SK-MEL-5 (cell line): ENCODE measurements at places on chromosomes 16 and 17.
A peak's percentile ranks its signal among the peaks of the same experiment; 100 is the strongest.

DNA sequence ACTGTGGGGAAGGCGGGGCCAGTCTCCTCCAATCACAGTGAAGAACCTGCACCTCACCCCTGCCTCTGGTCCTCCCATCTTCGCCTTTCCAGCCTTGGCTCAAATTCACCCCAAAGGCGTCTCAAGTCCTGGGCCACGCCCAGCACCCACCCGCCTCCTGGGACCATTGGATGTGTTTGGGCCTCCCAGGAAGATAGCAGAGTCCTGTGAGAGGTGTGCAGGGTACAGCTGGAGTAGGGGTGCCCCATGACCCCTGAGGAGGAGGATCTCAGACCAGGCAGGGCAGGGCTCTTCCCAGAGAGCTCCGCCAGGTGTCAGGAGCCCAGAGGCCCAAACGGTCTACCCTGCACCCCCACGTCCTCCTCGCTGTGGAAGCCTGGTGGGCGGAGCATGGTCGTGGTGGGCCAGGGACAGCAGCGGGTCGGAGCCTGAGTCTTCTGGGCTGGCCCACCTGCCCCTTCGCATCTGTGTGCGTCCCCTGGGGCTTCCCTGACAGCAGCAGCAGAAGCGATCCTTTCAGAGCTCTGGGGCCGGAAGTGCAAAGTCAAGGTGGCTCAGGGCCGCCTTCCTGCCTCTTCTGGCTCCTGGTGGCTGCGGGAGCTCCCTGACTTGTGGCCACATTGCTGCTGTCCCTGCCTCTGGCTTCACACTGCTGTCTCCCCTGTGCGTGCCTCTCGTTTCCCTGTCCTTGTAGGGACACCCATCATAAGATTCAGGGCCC, 34.9 kb upstream of the ZNF469 start:
- DNase-seq = no peak

DNA sequence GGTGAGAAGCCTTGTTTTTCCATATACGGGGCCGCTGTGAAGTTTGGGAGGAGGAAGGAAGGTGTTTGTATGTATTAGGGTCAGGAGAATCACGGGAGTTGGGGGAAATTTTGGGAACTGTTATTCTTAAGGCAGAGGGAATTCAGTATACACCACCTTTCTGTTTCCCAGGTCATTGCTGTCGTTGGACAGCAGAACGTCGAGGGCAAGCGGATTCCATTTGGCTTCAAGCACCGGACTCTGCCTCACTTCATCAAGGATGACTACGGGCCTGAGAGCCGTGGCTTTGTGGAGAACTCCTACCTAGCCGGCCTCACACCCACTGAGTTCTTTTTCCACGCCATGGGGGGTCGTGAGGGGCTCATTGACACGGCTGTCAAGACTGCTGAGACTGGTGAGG, 17.6 kb downstream of the POLR2A start:
- DNase-seq = no peak

- no peak for DNase-seq
Observed at GRCh38 chr17:78658281-78658785, 81.1 kb upstream of the DNAH17 start.

- no peak for DNase-seq
Observed at GRCh38 chr16:79677799-79678530, 77.4 kb upstream of the MAF start.

- DNase-seq = peak; percentile 40
Observed at GRCh38 chr16:23505671-23506605, 4.4 kb downstream of the GGA2 start.

DNA sequence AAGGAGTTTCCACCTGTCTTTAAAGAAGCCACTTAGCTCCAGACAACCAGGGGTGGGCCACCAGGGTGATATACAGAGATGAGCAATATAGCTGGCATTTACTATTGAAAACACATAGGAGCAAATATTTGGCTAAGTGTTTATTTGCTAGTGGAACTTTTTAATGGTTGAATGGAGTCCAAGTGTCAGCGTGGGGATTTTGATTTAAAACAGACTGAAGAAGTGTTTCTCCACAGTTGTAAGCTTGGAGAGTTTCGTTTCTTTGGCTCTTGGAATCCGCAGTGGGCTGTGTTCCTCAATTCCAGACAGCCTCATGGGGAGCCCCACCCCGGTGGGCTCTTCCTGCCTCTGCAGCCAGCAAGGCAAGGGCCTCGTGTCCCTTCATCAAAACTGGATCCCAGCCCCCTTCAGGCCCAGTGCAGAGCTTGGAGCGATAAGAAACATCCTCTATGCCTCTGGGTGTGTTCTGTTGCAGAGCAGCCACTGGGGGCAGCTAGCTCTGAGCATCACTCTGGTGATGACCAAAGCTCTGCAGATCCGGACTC, 36.1 kb downstream of the NOG start:
- peak; percentile 59 for DNase-seq

DNA sequence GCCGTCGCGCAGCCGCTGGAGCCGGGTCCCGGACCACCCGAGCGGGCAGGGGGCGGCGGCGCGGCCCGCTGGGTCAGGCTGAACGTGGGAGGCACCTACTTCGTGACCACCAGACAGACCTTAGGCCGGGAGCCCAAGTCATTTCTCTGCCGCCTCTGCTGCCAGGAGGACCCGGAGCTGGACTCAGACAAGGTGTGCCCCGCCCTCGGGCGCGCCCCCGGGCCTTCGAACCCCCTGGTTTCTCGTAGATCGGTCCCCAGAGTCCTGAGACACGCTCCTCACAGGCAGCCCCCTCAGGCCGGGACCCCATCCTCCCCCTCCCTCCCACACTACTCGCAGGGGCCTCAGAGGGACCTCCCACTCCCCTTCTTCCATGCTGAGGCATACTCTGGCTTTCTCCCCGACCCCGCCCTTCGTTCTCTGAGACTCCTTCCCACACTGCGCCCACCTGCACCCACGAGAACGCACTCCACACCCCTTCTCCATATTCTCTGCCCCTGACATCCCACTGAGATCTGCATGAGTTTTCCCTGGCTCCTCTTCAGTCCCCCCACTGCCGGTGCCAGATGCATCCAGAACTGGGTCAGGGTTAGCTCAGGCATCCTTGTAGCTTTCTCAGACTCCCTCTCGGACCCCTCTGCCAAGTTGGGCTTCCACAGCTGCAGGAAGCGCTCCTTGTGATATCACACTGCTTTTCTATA, 523 bp downstream of the KCTD2 start:
- DNase-seq = no peak

GRCh38 chr16:65895906-65896305, 470.6 kb upstream of the CDH5 start:
- no peak for DNase-seq

DNA sequence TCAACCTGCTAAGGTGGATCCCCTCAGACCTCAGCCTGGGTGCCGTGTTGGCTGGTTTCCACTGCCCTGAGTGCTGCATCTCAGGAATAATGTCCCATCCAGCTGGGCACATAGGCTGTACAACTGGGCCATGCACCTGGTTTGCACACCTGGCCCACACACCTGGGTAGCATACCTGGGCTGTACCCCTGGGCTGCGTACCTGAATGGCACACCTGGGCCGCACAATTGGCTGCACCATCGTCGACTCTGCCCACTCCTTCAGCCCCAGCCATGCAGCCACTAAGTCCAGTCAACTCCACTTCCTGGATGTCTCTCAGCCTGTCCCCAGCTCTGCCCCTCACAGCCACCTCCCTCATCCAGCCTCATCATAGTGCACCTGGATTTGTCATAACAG, 7.9 kb downstream of the SLC5A10 start:
- no peak for DNase-seq

GRCh38 chr17:6456321-6456720, 12.1 kb downstream of the PIMREG start:
- DNase-seq = no peak

DNA sequence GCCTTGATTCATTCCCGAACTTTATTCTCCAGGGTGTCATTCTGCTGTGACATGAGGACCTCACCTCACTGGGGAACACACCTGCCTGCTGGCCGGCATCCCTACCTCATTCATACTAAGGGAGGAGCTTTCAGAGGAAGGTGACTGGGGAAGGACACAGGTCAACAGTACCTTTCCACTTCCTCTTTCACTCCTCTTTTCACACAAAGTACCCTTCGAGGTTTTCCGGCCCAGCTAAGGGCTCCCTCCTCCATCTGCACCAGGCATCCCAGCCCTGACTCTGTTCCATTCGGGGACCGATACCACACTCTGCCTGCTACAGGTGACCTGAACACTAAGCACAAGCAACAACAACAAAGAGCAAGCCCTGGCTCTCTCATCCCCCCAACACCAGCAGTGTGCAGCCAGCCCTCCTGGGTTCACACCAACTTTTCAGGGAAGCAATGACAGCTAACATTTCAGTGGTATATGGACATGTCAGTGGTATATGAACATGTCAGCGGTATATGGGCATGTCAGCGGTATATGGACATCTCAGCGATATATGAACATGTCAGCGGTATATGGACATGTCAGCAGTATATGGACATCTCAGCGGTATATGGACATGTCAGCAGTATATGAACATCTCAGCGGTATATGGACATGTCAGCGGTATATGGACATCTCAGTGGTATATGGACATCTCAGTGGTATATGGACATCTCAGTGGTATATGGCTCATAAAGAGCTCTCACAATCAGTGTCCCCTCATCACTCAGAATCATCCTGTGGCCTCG, 16.0 kb downstream of the TRIM25 start:
- no peak for DNase-seq

DNA sequence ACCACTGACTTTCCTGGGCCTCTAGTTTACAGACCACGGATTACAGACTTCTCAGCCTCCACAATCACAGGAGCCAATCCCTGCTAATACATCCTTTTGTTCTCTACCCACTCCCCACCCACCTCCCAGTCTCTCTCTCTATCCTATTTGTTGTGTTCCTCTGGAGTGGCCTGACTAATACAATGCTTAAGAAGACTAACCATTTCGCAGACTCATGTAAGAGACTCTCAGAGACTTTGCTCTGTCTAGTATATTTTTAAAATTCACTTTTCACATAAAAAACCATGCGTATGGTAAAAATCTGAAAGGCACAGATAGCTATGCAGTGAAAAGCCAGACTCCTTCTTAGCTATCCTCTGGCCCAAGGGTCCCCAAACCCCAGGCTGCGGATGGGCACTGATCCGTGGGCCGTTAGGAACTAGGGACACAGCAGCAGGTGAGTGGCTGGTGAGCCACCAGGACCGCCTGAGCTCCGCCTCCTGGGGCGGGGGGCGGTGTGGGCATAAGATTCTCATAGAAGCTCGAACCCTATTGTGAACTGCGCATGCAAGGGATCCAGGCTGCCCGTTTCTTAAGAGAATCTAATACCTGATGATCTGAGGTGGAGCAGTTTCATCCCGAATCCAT, 7.6 kb downstream of the PIK3R6 start:
- no peak for DNase-seq

DNA sequence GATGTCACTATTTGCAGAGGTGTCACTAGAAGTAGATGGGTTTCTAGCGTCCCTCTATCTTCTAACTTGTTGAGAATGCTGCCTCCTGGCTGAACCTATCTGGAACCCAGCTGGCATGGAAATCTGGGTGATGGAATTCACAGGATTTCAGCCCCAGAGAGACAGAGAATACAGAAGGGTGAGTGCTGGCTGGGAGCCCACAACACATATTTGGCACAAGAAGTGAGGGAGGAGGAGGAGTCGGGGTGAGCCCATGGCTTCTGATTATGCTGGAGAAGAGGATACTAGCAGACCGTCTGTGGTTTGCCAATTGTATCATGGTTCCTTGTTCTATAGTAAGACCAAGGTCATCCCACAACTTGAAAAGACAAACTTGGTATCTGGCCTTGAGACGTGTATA, 557.8 kb upstream of the SALL1 start:
- DNase-seq = no peak
